Ovary (tissue), 10 donors: ENCODE measurements at places on chromosomes 12 and 14. TPM values are rescaled to one million over a fixed set of nuclear protein-coding genes. Genes with fewer than 3 reads are reported as not detected.

- DNase-seq, result peak; percentile 91
Observed at GRCh38 chr12:6825398-6826124, 2.6 kb upstream of the P3H3 start.

Gene GPR135
- 1.7 TPM for polyA plus RNA-seq

Gene DPPA3
- polyA plus RNA-seq, result 1.3 TPM

Gene PRH2
- not detected for polyA plus RNA-seq

Gene MUCL1
- 0.58 TPM for polyA plus RNA-seq

- no peak for DNase-seq
Observed at GRCh38 chr12:123762715-123763052, 583 bp downstream of the DNAH10 start.

DNA sequence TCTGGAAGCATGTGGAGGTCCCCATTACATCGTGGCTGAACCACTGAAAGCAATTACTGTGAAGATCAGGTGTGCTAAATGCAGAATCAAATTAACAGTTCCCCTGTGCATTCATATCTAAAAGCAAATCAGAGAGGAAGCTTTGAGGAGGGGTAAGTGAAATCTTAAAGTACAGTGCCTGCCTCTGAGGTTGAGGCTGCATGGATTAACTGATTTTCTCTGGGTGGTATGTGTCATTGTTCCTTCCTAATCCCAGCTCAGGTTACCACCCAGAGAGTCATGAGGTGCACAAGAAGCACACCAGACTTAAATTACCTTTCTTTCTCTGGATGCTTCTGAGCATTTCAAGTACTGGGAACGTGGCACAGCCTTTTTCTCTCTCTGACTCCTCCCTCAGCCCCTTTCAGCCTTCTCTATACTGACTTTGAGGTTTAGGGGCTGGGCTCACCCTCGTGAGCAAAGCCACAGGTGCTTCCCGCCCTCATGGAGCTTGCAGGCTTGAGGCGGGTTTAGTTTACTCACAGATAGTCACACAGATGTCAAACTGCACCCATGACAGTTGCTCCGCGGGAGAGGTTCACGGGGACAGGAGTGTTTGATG lies 237.6 kb upstream of the CRY1 start:
- no peak for DNase-seq

DNA sequence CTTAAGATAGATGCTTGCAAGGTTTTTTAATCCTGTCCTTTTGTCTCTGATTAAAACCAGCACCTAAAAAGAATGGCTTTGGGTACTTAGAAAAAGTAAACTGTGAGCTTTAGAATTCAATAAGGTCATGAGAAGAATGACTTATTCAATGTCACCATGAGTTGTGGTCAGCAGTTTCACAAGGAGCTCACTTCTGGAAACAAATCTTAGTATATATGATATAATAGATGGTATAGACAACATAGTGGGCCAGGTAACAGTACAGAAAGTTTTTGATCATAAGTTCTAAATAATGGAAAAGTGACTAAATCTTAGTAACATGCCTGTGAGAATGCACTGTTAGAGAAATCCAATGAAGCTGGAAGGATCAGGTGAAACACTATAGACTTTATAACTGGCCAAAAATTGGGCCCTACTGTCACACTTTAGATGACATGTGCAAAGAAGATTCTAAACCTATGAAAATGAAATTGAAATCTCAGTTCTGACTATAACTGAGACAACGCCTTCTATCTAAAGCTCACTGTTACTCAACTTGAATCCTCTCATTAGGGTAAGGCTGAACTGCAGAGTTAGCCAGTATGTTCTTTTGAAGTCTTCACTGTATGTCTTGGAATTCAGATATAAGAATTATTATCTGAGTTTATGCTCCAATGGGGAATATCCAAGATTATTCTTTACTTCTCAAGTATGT lies 42.4 kb upstream of the RAD51AP1 start:
- DNase-seq, result no peak

DNA sequence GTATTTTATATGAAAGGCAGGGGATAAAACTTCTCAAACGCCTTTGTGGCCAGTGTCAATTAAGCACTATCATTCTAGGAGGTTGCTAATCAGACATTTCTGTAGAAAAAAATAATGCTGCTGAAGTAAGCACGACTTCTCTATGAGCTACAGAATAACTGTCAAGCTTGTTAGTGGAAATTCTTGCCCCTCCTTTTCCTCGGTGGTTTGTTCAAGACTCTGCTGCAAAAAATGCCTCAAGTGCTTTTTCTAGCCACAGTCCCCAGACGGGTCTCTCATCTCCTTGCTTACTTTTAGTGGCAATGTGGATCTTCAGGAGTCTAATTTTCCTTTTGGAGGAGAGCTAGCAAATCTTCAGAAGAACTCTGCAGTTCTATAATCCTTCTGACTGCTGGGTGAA lies 452.0 kb downstream of the FUT8 start:
- no peak for DNase-seq

Gene CMA1
- 0.30 TPM for polyA plus RNA-seq

DNA sequence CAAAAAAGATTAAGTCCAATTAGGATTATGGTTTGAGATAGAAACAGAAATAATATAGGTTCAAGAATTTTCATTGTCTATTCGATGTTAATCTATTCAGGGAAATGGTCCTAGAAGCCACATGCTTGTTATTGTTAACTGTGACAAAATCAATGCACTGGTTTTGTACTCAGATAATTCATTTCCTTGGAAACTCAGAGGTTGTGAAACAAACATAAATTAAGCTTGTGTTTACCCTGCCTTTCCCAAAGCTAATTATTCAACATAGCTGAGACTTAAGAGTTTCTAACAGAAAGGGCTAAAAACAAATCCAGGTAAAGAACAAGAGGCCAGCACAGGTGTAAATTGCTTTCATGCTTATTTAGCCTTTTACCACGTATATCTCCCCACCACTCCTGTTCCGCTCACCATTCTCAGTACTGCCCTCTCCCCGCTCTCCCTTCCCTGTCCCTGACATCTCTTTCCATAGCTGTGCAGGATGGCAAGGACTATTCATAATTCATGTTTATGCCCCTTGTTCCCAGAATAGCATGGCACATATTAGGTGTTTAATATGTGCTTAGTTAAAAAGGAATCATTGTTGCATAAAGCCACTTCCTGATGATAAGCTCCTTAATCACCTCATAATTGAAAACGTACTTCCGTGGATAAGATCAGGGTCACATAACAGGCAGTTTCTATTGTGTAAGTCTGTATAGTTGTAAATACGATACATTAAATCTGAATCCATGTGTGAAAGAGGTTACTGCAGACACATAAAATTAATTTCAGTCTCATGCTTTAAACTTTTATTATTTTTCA lies 131.8 kb upstream of the USP15 start:
- no peak for DNase-seq

DNA sequence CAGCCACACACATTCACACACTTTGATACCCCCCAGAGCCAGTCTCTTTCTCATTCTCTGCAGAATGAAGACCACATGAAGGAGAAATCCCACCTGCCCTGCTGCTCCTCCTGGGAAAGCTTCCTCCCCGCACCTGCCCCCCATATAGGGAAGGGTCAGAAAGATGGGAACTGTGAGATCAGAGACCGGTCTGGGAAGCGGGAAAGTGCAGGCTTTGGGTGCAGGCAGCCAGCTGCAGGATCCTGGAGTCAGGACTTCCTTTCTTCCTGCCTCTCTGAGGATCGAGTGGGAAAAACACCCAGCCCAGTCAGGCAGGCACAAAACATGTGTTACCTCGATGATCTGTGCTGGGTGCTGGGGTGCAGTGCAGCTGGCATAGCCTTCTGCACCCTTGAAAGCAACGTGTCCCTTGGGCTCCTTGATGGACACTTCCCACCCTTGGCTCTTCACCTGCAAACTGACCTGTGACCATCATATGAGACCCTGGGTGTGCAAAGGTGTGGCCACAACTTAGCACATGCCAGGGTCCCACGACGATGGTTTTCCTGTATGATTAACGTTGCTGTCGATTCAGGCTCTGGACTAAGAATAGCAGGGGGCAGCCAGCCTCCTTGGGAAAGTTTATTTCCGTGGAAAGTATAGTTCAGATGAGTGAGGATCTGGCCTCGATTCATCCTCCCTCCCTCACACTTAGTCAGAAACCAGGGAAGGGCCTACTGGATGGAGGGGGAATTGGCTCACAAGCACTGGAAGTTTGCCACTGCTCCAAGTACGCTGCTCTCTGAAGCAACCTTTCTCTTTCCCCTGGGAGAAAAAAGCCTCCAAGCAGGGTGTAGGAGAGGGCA lies 105.4 kb upstream of the MED13L start:
- peak; percentile 70 for DNase-seq

Gene GYS2
- polyA plus RNA-seq, result not detected
